Right lung (tissue), 10 donors: ENCODE measurements at places on chromosomes 16 and 17. TPM values are rescaled to one million over a fixed set of nuclear protein-coding genes. Genes with fewer than 3 reads are reported as not detected.

- DNase-seq: no peak
These were observed 42.2 kb upstream of the KIFC3 start for GRCh38 chr16:57844416-57845030.

- DNase-seq: no peak
These were observed 443.6 kb downstream of the WWOX start for GRCh38 chr16:78543023-78543422.

GRCh38 chr17:41511116-41511515 lies 5.7 kb upstream of the KRT13 start:
- DNase-seq: no peak

CD68 gene
- 31.5 TPM for polyA plus RNA-seq

KLHL10 gene
- polyA plus RNA-seq: 0.25 TPM

DNA sequence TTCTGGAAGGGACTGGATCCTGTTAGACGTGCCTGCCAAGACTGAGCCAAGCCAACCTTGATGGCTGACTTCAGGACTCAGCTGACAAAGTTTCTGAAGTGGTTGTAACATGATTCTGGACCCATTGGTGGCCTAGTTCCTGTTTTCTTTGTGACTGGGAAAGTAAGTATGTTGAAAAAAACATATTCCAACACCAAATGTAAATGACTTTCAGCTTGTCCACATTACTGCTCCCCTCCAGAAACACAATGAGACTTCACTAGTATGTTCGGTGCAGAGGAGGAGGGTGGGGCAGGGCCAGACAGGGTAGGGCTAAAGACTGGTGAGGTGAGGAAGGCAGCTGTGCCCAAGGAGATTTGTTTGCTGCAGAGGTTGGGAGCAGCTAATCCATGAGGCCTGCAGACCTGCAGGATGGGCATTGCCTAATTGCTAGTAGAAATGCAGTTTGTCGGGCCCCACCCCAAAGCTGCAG lies 26.4 kb downstream of the NMT1 start:
- DNase-seq: no peak
